ENCODE measurements at places on chromosomes 12 and 14.

GRCh38 chr12:45726603-45727300, 2.8 kb upstream of the ARID2 start:
- DNase-seq = no peak

GRCh38 chr12:93167331-93167730, 210.4 kb upstream of the NUDT4 start:
- no peak for DNase-seq

GRCh38 chr12:65204886-65205525, 35.6 kb downstream of the LEMD3 start:
- DNase-seq = no peak

DNA sequence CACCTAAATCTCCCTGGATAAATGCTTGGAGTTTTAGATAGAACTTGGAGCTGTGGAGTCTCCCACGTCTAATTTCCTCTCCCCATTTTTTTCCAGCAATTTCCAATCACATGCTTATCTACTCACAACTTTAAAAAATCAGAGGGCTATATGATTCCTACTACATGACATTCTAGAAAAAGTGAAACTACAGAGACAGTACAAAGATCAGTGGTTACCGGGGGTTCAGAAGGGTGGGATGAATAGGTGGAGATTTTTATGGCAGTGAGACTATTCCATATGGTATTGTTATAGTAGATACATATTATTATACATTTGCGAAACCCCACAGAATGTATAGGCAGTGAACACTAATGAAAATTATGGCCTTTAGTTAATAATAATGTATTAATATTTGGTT, 35.5 kb downstream of the ATF7 start:
- DNase-seq = no peak

Data from PC-9 (cell line).